NCI-H774 (cell line): ENCODE measurements at places on chromosomes 2 and 18.

GRCh38 chr18:77366720-77367641 is 117.3 kb downstream of the GALR1 start:
- peak; percentile 91 for DNase-seq

DNA sequence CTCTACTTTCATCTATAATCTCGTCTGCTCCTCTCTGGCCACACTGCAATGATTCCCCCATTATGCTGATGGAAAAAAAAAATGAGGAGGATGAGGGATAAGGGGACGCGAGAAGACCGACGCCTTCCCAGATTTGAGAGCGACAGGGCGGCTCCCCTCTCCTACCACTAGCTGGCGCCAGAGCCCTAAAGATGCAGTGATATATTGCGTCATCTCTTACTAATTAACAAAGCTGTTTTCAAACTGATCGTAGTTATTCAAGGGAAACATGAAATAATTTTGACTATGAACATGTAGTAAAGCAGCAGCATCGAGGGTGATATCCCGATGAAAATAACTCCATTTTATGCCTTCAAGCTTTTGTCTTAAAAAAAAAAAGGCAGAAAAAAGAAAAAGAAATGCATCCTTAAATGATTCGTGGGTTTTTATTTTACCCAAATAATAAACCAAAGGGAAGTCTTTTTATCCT is 48.0 kb upstream of the HNRNPA3 start:
- peak; percentile 72 for DNase-seq

GRCh38 chr18:69683176-69683575 is 264.5 kb downstream of the CD226 start:
- no peak for DNase-seq

DNA sequence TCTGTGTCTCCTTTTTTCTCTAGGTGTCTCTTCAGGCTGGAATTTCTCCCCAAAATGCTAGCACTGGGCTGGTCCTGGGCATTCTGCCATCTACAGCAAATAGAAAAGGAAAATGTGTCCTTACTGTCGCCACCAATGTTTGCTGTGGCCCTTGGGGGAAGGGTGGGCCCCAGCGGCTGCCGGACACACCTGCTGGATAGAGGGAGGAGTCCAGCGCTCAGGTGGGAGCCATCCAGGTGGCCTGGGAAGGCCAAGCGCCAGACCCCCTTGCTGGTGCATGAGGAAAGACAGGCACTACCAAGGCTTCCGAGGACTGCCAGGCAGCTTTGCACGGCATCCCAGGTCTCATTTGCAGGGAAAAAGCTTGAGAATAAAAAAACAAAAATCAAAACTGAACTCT is 147.7 kb upstream of the GATA6 start:
- DNase-seq = peak; percentile 56

- no peak for DNase-seq
Measured at GRCh38 chr2:132871831-132872230, 201.8 kb upstream of the LYPD1 start.

DNA sequence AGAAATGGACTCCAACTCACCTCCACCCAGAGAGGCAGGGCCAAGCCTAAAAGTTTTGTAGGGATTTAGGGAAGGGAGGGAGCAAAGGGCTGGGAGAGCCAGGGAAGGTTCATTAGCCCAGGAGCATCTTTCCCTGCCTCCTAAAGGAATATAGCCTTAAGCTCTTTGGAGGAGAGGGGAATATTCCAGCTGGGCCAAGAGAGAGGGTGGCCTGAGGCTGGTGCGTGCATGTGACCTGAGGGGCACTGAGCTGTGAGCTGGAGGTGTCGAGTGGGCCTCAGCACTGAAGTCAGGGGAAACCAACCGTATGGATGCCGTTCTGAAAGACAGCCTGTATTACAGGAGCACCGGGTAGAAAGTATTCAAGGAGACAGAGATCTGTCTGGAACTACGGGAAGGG is 112.6 kb downstream of the KLHL29 start:
- DNase-seq = no peak

- DNase-seq = no peak
Measured at GRCh38 chr2:104790100-104790811, 63.7 kb upstream of the POU3F3 start.

- no peak for DNase-seq
Measured at GRCh38 chr18:58556331-58557007, 72.4 kb downstream of the ALPK2 start.

GRCh38 chr2:85286918-85287317 is 40.9 kb downstream of the TGOLN2 start:
- DNase-seq = no peak

GRCh38 chr2:112343827-112344585 is 68.6 kb downstream of the ZC3H6 start:
- DNase-seq = no peak

- peak; percentile 60 for DNase-seq
Measured at GRCh38 chr2:85678794-85679672, 11.0 kb upstream of the SFTPB start.

GRCh38 chr2:96604104-96604503 is 34.0 kb downstream of the KANSL3 start:
- no peak for DNase-seq

- DNase-seq = no peak
Measured at GRCh38 chr2:96099861-96100798, 16.2 kb downstream of the ADRA2B start.

GRCh38 chr2:23394700-23395099 is 9.7 kb downstream of the KLHL29 start:
- DNase-seq = no peak
